ENCODE measurements at places on chromosomes 11 and 22.

DNA sequence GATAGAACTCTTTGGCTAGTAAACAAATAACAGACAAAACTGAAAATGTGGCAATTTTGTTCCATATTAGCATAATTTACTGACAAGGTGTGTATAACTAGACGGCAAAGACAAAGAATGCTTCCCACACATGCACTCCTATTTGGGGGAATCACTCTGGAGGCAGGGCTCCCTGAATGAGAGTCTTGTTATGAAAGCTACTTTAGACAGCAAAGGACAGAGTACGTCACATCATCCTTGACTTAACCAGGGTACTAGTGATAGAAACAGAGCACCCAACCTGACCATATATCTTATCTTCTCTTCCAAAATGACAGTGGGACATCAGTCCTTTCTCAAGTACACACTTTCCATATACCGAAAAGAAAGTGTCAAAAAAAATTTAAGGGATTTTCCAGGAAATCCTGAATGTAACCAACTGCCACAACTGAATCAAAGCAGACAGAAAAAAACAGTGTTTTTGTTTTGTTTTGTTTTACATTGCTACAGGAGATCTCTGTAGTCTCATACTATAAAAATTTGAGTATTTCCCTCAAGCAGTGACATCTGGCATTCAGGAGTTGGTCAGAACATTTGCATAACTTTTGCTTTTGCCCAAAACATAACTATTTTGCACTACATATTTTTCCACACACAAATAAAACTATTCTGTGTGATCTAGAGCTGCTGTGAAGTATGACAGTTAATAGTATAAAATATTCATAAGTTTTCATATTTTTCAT lies 98.9 kb downstream of the ARHGAP20 start:
- no peak for DNase-seq

- no peak for DNase-seq
Observed at GRCh38 chr22:47645450-47645914, 883.0 kb downstream of the TBC1D22A start.

DNA sequence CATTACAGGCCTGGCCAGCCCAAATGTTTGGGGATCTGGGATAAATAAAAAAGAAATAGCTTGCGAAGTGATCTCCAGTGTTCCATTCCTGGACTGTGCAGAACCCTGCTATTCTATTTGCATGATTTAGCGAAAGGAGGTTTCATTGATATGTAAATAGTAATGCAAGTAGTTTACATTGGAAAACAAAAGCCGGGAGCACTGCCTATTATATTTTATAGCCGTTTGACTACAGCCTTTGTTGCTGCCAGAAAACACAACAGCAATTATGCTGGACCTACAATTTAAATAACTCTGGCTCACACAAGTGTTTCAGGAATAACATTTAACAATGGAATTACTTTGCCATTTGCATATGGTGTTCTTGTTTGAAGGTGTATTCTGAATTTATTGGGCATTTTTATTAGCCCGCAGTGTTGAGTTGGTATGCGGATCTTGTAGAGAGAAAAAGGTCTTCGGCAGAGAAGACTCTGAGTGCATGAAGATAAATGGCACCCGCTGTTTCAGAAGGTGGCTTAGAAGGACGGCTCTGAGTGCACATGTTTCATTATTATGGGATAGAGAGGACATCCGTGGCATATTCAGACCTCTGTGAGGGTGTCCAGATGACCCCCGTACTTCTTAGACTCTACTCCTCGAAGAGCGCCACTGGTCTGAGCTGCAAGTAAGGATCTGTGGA lies 315.0 kb downstream of the BRD1 start:
- DNase-seq = no peak

DNA sequence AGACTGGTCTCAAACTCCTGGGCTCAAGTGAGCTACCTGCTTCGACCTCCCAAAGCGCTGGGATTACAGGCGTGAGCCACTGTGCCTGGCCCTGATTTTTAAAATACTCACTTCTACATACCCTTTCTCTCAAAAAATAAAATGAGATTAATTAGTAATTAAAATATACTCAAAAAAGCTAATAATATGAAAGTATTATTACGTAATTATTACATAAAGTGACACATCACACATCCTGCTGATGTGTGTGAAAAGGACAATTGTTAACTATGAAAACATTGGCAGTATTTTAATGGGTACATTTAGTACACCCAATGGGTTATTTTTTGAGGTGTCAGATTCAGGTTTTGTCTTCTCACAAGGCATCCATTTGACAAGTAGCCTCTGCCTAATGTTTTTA lies 21.4 kb upstream of the MICAL3 start:
- no peak for DNase-seq

DNA sequence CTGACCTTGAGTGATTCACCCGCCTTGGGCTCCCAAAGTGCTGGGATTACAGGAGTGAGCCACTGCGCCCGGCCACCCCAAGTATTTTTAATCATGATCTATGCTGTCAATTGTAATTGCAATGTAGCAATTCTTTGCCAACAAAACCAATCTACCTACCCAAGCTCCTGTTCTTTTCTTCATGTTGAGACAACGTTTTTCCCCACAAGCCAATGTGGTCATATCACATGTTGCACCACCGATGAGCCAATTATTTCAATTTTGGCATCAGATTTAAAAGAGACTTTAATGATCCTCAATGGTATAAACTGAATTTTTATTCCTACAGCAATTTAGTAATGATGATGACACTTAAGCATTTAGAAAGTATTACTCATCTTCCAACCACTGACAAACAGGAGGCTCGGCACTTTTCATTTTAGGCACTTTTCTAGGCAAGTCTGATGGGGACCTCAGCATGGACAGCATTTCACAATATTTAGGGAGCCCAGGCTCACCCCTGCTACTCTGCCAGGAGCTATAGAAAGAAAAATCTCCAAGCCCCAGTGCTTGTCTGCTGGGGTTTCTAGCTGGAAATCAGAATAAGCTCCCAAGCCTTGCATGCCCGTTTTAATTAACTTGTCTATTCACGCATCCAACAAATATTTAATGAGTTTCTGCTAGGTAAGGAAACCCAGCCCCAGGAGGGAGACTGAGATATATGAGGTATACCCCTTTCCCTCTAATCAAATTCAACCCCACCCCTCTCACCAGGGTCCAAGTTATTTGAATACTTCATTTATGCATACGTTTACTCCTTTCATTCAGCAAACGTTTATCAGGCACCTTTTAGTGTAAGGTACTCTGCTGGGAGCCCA lies 291.4 kb downstream of the ST3GAL4 start:
- DNase-seq = no peak

DNA sequence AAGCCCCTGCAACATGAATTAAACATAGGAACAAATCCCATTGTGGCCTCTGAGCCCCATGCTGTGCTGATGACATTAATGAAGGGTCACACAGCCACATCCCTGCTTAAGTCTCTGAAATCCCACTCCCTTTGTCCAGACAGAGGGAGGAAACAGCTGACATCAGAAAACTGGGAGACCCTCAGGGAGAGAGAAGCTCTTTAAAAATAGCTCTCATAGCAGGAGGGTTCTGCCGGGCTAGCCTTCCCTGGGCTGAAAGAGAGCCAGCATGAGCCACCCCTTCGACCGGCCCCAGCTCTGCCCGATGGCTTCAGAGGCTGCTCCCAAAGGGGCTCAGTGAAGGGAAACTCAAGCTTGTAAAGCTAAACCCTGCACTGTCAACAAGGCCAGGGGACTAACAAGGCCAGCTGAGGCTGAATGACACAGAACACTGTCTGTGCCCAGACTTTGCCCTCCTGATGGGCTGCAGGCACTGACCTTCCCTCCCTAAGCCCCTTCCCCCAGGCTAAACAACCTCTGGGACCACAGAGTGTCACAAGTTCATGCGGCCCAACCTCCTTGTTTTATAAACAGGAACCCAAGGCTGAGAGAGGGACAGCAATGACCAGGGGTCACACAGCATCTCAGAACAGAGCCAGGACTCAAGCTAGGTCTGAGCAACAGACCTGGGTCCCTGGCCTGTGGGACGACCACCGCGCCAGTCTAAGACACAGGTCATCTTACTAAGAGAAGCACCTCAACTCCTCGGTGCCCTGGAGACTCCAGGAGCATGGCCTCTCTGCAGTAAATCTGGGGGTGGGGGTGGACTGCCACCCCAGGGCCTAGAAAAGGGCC lies 163.8 kb downstream of the CHST1 start:
- DNase-seq = no peak

GRCh38 chr22:33866511-33866910 lies 53.8 kb downstream of the LARGE1 start:
- no peak for DNase-seq

DNA sequence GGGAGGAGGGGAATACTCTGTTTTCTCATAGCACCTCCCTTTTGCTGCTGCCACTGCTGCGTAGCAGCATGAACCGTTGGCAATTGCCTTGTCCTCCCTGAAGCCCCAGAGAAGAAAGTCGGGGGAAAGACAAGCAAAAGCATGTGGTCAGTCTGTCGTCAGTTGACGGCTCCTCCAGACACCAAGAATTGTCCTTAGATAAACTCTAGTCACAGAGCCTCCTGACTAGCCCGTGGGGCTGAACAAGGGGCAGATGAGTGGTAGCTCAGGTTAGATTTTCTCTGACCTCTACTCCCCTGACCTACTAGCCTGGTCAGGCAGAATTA lies 126.4 kb upstream of the HSD17B12 start:
- DNase-seq = no peak

DNA sequence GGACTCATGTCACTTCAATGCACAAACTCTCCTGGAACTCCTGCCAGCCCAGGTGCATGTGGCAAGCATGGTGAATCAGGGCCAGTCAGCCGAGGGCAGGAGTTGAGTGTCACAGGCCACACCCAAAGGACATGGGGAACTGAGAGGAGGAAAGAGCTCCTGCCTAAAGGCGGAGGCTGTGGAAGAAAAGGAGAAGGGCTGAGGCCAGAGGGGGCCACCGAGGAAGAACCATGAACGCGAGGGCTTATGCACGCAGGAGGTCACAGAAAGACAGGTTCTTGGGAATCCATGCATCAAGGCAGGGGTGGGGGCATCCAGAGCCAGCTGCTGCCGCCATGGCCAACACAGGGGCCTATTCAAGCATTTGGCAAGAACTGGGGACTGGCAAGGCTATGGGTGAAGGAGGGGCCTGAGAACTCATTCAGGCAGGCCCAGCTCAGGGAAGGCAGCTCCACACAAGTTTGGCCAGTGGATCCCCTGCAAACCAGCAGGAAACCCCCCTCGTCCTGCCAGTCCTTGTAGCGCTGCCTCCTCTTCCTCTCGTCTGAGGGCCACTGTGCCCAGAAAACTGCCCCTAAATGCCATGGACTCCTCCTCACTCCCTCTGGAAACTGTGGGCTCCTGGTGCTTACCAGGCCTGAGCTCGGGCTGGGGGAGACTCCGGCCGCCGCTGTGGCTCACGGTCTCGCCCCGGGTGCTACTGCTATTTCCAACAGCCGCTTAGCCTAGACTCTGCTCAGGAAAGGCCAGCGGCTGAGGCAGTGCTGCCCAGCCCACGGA lies 15.4 kb downstream of the PPM1F start:
- no peak for DNase-seq

GRCh38 chr11:117966908-117967307 lies 19.3 kb upstream of the IL10RA start:
- DNase-seq = no peak

DNA sequence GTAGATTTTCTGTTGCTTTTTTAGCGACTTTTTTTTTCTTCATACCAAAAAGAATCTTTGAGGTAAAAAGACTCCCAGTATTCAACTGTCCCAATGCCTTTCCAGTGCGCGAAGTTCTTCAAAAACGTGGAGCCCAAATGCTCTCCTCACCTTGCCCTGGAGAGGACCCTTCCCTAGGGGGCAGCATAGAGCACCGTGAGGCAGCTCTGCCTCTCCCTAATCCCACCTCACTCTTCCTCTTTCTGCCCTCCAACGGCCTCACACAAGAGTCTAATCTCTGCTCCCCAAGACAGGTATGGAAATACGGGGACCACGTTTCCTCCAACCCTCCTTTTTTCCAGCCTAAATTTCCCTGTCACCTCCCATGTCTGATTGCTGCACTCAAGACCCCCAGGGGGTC lies 117.5 kb upstream of the ALX4 start:
- no peak for DNase-seq

GRCh38 chr11:70535191-70535971 lies 137.1 kb downstream of the CTTN start:
- DNase-seq = no peak

- no peak for DNase-seq
Observed at GRCh38 chr11:126996036-126996804, 4.3 kb downstream of the KIRREL3 start.

GRCh38 chr11:119493712-119494111 lies 70.7 kb upstream of the THY1 start:
- DNase-seq = no peak

DNA sequence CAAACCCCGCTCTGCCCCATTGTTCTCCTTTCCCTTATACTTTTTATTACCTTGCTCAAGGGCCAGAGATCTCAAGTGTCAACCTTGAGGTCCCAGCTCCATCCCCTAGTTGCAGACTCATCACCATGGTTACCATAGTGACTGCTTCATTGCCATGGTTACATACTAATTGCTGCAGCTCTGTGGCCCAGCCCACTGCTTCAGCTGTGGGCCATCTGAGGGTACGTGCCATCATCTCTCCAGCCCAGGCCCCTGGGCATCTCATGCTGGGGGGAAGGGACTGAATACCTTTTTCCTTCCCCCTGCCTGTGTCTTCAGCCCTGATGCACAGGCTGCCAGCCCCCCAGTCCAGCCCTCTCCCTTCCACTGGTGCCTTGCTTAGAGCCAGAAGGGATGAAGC lies 22.2 kb downstream of the TREH start:
- no peak for DNase-seq
